Amygdala (tissue), 56 donors: ENCODE measurements at places on chromosomes 2 and 18.

DNA sequence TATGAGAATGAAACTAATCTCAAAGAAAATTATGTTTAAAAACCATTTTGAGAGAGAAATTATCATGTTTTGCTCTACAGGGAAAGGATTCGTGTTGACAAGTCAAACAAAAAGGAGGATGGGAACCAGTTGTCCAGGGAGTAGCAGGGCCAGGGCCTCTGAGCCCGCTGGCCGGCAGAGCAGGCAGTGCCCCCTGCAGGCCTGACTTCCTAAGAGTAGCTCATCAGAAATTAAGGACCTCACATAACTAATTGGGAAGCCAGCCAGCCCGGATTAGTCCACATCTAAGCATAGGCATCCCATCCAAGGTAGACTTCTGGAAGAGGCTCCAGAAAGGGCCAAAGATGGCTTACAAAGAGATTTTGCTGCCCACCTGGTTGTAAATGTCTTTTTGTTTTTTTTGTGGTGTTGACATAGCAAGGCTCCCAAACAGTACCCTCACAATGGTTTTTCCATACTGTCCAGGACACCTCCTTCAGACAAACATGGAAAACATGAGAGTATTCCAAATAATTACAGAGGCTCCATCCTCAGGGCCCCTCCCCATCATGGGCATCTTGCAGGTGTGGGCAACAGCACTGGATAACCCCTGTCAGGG lies 241.2 kb upstream of the TANK start:
- DNase-seq, result no peak

- no peak for DNase-seq
These were observed 117.3 kb upstream of the MSTN start for GRCh38 chr2:190179754-190180312.

GRCh38 chr2:119731983-119732382 lies 27.7 kb upstream of the PTPN4 start:
- DNase-seq, result no peak

DNA sequence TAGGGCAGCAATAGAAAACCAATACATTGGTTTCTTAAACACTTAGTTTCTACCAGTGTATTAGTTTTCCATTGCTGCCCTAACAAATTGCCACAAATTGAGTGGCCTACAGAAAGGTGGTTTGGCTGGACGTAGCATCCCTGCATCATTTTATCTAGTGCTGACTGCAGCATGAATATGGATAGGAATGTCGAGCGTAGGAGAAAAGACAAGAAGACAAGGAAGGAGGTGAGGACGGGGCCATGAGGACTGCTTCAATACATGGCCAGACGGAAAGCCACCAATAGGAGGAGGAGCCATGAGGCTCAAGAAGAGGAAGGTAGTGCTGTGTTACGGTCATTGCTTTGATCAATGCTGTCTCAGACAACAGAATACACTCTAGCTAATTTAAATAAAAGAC lies 154.5 kb upstream of the NDUFV2 start:
- no peak for DNase-seq

DNA sequence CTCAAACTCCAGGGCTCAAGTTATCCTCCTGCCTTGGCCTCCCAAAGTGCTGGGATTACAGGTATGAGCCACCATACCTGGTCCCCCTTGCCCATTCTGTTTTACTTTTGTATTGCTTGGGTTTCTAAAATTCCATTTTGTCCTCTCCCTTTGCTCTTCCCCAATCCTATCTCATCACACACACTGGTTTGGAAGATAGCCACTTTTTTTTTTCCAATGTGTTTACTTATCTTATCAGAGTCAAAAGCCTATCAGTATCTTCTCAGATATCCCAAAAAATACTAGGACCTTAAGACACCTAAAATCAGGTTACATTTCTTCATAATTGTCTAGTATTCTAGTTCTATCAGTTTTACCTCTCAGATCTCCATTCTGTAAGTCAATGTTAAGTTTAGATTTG lies 56.1 kb downstream of the MSH2 start:
- DNase-seq, result no peak

DNA sequence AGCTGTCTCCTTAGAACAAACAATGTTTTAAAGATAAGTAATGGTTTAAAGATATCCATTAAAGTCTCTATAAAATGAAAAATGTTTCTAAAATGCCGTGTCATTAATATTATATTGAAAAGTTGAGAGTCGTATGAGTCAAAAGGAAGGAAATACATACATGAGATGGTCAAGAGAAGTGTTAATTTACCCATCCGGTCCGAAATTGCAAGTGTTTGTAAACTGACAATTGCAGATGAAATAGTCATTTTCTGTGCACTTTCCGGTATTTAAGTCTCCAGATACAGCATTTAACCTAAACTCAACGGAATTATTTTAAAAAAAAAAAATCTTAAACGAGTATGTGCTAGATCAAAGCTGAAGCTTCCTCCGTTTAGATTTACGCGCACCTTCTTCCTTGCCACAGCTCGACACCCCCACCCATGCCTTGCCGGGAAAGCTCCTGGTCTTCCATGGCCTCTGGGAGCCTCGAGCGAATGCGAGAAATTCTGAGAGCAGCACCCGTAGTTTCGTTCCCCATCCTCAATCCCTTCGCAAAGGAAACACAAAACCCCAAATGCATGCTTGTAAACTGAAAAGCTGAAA lies 1.8 kb downstream of the DSC3 start:
- DNase-seq, result no peak
